ENCODE measurements at places on chromosomes 2 and 18.
A peak's percentile ranks its signal among the peaks of the same experiment; 100 is the strongest.

- DNase-seq = no peak
These were observed 796.7 kb upstream of the CELF4 start for GRCh38 chr18:38362286-38362792.

DNA sequence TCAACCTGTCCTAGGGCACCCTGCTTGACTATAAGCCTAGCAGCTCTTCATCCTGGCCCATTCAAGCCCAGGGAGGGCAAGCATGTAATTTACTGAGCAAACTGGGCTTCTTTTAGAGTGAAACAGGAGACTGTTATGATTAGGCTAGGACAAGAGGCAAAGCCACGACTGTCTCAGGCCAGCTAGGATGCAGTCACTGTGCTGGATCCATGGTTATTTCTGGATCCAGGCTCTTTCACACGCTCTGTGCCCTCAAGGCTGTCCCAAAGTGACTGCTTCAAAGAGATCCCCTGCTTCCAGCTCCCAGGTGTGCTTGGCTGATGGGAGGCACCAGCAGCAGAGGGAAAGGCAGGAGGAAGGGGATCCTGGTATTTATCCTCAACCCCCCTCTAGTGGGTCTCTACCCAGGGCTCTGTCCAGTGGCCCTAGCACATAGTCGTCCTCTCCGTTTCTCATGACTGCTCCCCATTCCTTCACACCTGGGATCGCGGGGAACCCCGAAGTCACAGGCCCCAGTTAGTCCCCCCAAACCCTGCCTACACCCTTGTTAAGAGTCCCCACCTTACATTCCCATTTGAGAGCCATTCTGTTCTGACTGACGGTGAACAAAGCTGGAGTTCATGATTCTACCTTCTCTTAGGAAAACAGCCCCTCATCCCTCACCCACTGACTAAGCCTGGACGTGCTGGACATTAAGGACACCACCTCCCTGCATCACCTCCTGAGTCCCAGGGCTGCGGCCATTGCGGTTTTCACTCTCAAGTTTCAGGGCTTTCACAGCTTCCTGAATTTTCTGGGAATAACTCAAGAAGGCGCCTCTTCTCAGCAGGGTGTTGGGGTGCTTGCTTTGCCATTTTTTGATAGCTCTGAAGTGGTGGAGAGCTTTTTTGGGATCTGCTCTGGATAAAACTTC lies 63.2 kb downstream of the POLR1A start:
- DNase-seq = no peak

GRCh38 chr18:23162473-23162872 lies 27.2 kb downstream of the CABLES1 start:
- no peak for DNase-seq

DNA sequence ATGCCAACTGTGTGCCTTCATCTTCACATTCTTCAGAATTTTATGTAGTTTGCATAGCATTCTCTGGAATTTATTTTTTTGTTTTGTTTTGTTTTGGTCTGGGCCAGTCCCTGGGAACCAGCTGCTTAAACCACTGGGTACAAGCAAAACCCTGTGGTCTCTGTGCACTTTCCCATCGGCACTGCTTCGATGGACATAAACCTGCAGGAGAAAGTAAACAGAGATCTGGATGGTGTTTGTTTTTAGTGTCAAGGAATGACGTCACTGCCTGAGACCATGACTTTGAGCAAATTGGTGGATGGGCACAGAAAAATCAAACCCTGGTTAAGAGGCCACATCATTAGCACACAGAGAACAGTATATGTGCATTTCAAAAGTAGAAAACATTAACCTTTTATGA lies 64.7 kb upstream of the RASGRP3 start:
- no peak for DNase-seq

- DNase-seq = no peak
These were observed 284.1 kb downstream of the CYRIA start for GRCh38 chr2:16381511-16381910.

- DNase-seq = no peak
These were observed 90.7 kb upstream of the TFPI start for GRCh38 chr2:187644981-187645380.

- no peak for DNase-seq
These were observed 34.9 kb upstream of the DYNC1I2 start for GRCh38 chr2:171652416-171652785.

DNA sequence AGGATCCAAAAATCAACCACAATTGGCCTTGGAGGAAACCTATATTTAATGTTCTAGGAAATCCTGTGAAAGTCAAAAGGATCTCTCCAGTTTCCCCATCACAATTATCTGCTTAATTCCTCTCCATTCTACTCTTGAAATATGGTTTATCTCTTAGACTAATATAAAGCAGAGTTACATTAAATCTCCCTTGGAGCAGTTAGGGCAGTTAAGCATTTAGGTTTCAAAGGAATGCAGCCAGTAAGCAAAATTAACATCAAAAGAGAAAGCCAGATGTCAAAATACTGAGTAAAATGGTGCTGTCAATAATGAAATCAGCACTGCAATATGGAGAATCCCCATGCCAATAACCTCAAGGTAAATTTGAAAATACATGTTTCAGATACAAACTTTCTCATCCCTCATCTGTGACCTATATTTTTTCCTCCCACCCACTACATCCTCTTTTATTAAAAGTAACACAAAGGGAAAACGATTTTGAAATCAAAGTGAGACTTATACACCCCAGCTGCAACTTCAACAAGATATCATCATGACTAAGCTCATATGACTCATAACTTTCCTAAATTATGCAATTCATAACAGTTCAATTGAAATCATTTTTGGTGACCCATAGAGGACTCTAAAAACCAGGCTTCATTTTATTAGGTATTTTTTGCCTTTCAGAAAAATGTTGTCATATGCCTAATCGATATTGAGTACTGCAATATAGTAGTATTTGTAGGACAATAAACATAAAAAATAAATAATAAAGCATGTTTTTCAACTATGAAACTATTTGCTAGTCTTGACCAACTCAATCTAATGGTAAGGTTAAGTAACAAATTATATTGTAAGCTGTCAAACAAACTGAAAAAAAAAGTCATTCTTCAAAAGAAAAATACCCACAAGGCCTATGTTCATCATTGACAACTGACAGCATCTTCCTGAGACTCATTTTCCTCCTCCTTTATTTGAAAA lies 3.1 kb downstream of the ADAM17 start:
- DNase-seq = peak; percentile 100

DNA sequence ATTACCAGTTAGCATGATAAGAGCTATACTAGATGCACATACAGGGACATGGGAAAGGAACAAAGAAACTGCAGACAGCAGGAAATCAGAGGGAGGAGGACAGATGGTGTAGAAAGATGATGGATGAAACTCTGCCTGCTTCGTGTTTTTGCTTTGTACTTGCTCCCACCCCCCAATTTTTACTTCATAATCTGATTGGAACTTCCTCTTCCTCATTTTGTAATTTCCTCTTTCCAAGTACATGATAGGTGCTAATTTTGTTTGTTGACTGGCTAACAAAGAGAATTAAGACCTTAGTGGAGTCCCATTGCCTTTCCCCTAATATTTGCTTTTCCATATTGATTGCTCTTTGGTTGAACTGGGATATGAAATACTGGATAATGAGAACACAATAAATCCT lies 76.0 kb upstream of the PELI1 start:
- DNase-seq = peak; percentile 63

DNA sequence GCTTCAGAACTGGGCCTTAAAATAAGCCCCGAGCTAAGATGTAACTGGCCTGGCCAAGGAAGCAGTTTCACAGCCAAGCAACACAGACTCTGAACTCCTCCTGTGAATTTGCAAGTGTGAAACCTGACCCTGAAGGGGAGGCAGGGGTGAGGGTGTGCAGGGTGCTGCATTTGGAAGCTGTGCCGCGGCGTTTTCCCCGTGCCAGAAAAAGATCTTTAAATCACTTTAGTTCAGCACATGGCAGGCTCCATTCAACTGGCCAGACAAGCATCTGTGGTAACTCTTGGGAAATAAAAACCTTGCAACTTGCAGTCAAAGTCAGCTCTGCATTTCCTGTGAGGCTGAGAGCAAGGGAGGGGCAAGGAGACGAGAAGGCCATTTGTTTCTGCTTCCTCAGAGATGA lies 209.3 kb upstream of the SOX11 start:
- no peak for DNase-seq

DNA sequence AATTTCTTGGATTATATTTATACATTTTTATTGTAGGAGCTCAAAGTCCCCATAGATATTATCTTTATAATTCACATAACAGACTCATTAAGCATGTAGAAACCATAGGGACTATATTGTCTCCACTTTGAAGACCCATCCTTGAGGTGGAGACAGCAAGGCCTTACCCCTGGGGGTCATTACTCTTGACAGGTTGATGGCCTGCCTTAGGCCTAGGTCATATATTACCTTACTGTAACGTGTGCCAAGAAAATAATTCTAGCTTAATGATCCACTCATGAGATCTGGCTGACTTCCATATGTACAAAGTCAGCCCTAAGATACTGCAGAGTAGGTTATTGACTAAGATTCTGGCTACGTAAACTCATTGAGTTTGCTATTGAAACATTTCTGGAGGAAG lies 65.4 kb upstream of the GLS start:
- DNase-seq = no peak

DNA sequence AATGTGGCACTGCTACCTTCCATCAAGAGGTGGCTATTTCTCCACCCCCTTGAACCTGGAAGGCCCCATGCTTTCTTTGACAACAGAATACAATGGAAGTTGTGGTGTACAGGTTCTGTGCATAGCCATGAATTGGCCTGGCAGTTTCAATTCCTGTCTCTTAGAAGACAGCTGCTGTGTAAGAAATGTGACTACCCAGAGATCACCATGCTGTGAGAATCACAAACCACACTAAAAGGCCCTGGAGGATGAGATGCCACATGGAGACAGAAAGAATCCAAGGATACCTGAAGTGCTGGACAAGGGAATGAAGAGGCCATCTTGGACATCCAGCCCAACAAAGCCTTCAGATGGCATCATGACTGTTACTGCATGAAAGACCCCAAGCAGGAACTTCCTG lies 47.7 kb upstream of the EHBP1 start:
- DNase-seq = no peak

GRCh38 chr2:96359310-96359709 lies 23.7 kb downstream of the NCAPH start:
- DNase-seq = no peak

GRCh38 chr18:55488473-55488872 lies 99.5 kb downstream of the TCF4 start:
- no peak for DNase-seq

DNA sequence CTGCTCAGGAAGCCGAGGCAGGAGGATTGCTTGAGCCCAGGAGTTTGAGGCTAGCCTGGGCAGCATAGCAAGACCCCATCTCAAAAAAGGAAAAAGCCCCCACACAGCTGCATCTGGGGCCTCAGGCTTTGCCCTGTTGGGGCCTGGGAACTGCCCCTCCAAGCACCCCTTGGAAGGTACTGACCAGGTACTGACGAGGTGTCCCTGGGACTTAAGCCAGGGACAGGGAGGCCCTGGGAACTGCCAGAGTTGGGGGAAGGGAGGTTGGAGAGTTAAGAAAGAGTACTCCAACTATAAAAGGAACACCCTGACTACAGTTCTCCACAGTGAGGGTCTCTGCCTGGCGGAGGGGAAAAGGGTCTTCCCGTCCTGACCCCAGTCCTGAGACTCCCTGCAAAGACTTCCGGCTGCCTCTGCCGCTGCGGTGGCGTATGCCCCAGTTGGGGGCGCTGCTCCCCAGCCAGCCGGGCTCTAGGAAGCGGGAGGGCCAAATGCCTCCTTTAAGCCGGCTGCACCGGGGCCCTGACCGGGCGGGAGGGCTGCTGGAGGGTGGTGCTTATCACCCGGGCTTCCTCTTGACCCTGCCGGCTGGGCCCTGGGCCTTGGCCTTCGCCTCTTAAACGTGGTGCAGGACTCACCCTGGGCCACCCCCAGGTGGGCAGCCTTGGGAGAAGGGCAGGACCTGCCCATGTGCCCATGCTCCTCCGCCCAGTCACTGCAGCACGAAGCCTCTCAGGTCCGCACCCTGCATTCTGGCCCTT lies 12.8 kb downstream of the SLC30A3 start:
- peak; percentile 70 for DNase-seq

- DNase-seq = peak; percentile 68
These were observed 9.4 kb upstream of the CD302 start for GRCh38 chr2:159807183-159808031.

DNA sequence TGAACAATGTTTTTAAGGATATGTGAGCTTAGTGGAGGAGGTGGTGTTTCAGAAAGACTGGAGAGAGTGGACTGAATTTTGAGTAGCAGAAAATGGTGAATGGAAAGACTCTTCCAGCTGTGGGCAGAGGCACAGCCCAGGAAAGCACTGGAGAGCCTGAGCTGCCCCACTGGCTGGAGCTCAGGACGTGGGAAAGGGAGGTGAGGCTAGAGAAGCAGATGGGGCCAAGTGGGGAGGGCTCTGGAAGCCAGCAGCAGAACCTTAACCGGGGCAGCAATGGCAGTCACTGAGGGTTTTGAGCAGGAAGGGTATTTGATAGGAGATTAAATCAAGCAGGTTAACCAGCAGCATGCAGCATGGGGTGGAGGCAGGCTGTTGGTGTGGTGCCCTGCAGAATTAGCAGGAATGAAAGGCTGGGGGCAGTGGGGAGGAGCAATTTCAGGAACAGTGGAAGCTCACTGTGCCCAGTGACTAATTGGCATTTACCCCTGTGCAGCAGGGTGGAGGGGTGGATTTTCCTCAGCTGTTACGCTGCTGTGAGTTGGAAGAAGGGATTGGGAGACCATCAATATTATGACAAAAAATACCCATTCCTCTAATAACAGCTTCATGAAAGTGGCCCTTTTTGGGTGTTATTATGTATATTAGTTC lies 136.2 kb downstream of the CERS6 start:
- no peak for DNase-seq

DNA sequence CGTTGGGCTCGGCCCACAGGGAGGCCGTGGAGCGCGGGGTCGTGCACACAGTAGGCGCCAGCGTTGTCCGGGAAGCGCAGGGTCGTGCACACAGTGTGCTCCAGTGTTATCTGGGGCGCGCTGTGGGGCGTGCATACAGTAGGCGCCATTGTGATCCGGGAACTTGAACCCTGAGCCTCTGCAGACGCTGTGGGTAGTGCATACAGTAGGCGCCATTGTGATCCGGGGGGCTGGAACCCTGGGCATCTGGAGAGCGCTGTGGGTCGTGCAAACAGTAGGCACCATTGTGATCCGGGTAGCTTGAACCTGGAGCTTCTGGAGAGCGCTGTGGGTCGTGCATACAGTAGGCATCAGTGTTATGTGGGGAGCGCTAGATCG lies 793 bp downstream of the ZNF236 start:
- DNase-seq = no peak

DNA sequence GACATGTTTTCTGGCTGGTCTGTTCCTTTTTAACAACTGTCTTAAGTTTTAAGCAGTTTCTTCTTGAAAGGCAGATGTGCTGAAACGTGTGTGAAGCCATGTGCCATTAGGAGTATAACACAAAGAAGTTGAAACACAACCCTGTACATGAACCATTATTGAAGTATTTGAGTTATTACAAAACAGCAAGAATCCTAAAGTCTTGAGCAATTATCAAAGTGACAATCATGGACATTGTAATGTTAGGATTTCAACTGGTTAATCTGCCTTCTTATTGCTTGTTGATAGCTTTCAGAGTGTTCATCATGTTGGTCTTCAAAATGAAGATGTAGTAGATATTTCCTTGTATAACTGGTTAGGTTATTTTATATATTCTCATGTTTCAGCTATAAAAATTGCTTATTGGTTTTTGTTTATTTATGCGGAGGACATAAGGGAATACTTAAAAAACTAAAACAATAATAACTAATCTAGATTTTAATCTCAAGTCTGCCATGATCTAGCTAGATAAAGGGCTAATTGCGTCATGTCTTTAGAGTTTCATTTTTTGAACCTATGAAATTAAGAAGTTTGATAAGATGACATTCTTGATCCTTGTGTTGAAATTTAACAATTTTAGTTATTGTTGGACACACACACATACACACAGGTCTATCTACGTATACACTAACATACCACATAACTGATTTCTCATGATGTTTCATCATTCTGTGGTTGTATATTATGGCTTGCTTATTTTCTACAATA lies 21.1 kb downstream of the PPP1R1C start:
- no peak for DNase-seq
